ENCODE measurements at places on chromosomes 6 and 20.

DNA sequence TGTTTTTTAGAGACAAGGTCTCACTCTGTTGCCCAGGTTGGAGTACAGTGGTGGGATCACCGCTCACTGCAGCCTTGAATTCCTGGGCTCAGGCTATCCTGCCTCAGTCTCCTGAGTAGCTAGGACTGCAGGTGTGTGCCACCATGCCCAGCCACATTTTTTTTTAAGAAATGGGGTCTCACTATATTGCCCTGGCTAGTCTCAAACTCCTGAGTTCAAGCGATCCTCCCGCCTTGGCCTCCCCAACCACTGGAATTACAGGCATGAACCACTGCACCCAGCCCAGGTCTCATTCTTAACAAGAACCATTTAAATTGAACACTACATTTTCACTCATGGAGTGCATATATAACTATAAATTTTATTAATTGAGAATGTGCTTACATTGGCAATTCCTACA lies 20.5 kb downstream of the RPF2 start:
- DNase-seq: no peak

DNA sequence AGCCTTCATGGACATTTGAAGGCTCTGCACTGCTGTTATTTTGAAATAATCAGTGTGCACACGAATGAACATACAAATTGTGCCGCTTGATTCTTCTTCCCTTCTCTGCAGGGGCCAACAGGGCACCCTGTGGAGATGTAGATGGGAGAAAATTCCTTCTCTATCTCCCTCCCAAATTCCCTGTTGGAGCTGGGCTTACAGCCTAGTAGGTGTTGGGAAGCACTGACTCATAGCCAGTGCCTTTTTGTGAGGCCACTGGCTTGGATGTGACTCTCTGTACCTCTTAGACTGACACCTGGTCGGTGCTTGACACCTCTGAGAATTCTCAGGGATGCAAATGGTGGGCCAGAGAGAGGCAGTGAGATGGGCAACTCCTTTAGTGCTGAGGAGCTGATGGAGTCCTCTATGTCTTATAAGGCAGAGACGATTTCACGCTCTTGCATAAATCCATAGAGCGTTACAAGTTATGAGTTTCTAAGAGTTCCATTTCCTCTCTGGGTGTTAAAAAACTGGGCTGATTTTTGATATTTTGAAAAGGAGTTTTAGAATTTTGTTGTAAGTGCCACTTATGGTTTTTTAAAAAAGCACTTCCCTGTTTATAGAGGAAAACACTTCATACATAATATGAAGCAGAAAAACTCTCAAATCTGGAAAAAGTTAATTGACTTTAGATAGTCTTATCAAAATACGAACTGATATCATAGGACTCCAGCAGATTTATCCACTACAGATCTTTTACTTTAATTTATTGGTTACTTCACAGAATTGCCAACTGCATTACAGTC lies 89.8 kb upstream of the MAP3K7 start:
- no peak for DNase-seq

DNA sequence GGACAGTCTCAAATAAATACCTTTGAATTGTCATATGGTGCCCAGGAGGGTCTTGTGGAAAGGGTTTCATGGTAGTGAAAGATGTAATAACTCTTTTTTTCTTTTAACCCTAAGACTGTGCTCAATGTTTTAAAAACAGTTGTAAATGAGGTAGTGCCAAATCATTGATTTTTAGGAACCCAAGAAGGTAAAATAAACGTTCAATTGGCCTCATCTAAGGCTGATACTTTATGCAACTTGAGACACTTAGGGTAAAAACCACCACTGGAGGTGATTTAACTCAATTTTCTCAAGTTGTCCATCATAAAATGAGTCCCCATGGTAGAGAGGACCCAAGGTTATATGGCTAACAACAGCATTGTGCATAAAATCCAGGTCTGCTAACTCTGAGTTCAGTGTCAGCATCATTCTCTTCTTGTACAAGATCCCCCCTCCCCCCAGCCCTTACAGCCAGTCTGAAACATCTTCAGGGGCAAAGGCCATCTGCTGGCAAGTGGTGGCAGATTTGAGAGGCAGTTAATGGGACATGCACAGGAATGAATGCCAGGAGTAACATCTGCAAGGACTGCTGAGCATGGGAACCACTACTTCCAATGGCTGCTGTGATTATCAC lies 244.4 kb downstream of the GMPR start:
- DNase-seq: no peak

DNA sequence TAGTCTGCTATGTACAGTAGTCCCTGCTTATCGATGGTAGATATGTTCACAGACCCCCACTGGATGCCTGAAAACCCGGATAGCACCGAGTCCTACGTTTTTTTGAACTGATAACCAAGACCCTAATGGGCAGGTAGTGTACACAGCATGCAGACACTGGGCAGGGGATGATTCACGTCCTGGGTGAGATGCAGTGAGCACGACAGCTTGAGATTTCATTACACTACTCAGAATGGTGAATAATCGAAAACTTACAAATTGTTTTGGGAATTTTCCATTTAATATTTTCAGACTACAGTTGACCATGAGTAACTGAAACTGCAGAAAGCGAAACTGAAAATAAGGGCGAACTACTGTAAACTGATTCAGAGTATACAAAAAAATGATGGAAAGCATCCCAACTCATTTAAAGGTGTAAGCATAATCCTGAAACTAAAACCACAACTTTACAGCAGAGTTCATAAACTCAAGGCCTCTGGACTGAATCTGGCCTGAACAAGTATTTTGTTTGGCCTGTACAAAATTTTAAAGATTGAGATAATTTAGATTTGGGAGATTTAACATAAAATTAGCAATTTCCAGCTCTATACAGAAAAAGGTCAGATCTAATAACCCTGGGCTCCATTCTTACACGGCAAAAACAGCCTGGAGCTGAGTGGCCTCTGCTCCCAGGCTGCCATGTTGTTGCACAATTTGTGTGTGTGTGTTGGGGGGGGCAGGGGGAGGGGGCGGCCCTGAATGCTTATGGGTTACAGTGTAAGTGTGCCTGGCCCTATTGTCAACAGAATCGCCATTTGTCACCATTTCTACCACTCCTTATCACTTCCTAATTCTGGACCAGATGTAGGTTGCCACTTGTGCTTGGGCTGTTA lies 34.9 kb downstream of the RNF24 start:
- peak; percentile 50 for DNase-seq

DNA sequence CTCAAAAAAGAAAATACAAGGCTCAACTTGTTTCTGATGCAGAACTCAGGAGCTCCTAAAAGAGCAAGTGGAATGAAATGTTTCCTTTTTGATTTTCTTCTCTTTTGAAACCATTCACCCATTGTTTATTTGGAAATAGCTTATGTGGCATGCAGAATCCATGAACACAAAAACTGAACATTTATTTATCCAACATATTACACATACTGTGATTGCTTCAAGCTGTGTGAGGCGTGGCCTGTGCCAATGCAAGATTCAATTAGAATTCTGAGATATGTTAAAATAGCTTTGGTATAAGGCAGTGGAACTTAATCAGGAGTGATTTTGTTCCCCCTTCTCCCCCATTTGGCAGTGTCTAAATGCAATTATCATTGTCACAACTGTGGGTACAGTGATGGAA lies 45.9 kb upstream of the CARMIL1 start:
- no peak for DNase-seq

- no peak for DNase-seq
Measured at GRCh38 chr6:44036699-44037101, 90.6 kb downstream of the MRPL14 start.

DNA sequence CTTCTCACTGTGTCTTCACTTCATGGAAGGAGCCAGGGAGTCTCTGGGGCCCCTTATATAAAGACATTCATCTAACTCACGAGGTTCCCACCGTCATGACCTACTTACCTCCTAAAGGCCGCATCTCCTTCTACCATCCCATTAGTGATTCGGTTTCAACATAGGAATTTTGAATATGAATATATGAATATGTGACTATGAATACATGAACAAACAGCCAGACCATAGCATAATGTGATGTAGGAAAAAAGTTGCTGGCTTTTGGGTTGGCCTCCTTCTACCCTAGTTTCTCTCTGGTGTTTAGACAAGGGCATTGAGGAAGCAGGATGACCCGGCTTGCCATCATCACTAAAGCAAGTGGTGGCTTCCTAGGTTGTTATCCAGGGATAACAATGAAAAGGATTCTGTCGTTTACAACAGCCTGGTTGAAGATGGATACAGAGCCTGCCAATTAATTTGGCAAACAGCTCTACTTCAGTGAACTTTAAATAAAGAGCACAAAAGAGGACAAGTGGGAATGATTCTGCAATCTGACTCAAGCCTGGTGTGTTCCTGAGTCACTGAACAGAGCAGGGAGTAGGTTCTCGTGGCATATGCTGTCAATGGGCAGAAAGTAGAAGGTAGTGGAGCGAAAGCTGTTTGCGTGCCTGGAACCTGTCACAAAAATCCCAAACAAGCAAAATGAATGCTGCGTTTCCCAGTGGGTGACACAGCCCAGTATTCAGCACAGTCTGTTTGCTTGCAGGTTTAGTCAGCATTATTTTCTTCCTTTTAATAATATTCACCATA lies 44.0 kb upstream of the DOK5 start:
- no peak for DNase-seq

DNA sequence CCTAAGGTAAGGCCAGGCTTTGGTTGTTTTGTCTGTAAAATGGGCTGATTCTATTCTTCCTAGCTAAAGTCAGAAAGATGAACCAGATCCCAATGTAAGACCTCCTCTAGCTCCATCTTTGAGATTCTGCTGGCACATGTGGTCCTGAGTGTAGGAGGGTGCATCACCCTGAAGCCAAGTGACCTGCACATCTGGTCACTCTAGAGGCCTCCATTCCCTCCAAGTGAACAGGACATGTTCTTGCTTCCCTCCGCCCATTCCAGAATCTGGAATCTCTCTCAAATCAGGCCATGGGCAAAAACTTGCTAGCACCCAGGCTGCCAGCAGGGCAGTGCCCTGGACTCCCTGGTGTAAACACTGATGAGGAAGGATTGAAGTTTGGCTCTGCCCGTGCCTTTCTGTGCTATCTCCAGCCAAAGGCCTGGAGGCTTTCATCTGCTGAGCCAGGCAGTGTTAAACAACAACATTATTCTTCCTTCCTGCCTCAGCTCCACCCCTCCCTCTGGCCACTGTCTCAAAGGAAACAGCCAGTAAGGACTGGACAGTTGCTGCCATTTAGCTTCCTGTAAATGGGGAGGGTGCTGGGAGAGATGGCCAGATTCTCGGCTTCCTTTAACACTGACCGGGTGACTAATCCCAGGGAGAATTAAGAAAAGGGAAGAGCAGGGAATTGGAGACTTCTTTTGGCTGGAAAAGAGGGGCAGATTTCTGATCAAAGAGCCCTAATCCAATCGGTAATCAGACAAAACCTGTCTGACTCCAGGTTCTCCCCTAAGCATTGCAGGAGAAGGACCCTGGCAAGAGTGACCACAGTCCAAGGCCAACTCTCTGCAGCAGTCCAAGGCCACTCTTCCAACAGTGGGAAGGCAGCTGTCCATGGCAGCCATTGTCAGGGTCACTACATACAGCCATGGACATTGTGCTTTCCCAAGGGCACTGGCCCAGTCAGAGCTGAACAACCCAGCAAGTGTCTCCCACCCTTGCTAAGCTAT lies 19.5 kb upstream of the ADGRF1 start:
- DNase-seq: no peak

DNA sequence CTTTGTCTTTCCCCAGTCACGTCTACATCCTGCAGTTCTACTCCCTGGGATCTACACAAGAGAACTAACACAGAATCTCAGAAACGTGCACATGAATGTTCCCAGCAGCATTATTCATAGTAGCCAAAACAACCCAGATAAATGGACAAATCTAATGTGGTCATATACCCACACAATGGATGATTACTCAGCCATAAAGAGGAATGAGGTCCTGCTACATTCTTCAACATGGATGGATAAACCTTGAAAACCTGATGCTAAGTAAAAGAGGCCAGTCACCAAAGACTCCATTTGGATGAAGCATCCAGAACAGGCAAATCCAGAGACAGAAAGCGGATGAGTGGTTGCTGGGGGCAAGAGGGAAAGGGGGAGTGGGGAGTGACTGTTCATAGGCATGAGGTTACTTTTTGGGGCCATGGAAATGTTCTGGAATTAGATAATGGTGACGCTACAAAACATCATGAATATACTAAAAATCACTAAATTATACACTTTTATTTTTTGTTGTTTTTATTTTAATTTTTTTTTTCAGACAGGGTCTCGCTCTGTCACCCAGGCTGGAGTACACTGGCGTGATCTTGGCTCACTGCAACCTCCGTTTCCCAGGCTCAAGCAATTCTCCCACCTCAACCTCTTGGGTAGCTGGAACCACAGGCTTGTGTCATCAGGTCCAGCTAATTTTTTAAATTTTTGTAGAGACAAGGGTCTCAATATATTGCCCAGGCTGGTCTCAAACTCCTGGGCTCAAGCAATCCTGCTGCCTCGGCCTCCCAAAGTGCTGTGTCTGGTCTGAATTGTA lies 50.8 kb upstream of the DSN1 start:
- no peak for DNase-seq

DNA sequence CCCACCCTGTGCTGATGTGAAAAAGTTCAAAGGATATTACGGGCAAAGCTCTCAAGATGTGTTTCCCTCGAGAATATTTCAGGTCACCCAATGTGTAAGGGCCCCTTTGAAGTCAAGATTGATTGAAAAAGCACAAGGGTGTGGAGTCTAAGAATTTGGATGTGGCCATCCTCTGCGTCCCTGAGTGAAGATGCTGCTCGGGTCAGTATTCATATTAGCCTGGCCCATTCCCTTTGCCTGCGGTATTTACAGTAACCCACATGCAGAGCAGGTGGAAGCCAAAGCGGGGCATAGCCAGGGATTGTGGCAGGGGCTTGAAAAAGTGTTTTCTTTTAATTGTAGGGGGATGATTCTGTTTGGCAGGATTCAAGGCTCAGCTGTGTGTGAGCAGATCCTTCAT lies 211.0 kb downstream of the TSHZ2 start:
- no peak for DNase-seq

GRCh38 chr6:134026597-134026996 lies 25.8 kb downstream of the SLC2A12 start:
- DNase-seq: no peak

GRCh38 chr20:4546786-4547185 lies 174.9 kb upstream of the PRND start:
- DNase-seq: no peak

DNA sequence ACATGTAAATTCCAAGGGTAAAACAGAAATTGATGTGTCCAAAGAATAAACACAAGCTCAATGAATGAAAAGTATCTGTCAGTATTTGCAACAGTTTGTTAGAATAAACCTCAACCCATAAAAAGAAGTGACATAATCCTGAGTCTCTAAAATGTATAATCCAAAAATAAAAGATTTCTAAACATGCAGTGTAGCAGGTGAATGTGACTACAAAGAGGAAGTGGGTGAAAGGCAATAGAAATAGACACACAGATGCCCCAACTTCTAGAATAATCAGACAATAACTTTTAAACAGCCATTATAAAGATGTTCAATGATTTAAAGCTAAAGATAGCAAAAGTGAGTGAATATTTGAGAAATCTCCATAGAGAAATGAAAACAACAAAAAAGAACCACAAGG lies 1009.2 kb upstream of the GJE1 start:
- DNase-seq: no peak

- DNase-seq: no peak
Measured at GRCh38 chr6:84581494-84582259, 182.7 kb downstream of the TBX18 start.

Data from CD4-positive, alpha-beta T cell treated with Interferon alpha-2 for 1 hour (primary cell).